ENCODE measurements at places on chromosomes 11 and 22. TPM values are rescaled to one million over a fixed set of nuclear protein-coding genes. Genes with fewer than 3 reads are reported as not detected.

The MSANTD2 gene
- 18.1 TPM for total RNA-seq

The NADSYN1 gene
- 120 TPM for total RNA-seq

The TIMM10B gene
- 22.3 TPM for total RNA-seq

The APOBEC3H gene
- total RNA-seq: 1.5 TPM

The SPTBN2 gene
- 66.8 TPM for total RNA-seq

The E2F8 gene
- total RNA-seq: 22.0 TPM

The APOA4 gene
- not detected for total RNA-seq

The NFAM1 gene
- total RNA-seq: not detected

The RFPL1 gene
- not detected for total RNA-seq

The ZNF280B gene
- total RNA-seq: 1.7 TPM

The ABTB2 gene
- total RNA-seq: 12.7 TPM

The BCO2 gene
- total RNA-seq: 3.0 TPM

Data from PC-9 (cell line).